ENCODE measurements at places on chromosomes 7 and 10. TPM values are rescaled to one million over a fixed set of nuclear protein-coding genes. Genes with fewer than 3 reads are reported as not detected.

DNA sequence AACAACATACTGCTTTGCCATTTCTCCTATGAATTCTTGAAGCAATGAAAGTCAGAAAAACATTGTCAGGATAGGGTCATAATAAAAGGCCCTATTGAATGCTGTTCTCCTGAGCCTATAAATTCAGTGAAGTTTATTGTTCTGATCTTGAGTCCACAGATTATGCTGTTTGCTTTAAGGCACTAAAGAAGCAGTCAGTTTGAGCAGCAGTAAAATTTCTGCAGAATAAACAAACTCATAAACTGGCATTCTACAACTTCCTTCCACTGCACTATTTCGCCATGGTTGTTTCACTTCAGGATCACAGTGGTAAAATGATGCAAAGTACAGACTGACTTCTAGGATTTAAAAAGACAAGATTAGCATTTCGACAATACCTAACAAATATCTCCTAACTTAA, 503.2 kb downstream of the SH2D4B start:
- no peak overlapping the region for H3K4me3 ChIP-seq
- no peaks in the 10 kb centered on the region for H3K36me3 ChIP-seq
- H3K4me1 ChIP-seq, result no peaks in the 10 kb centered on the region
- no peak overlapping the region for H3K27ac ChIP-seq
- H3K27me3 ChIP-seq, result no peaks in the 10 kb centered on the region
- no peak for DNase-seq

DNA sequence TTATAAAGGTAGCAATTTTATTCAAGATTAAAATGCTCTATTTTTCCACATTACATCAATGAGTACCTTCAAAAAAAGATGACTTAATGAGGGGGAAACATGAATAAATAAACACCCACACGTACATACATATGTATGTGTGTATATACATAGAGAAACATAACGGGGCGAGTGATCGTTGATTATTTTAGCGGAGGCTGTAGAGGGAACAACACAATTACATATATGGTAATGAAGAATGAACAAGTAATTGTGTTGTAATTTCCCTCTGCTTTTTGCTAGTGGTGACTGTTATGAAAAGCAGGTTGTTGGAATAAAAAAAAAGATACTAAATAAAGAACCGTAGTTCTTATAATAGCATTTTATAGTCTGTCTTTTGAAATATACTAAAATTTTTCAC, 63.2 kb downstream of the CACNB2 start:
- H3K27me3 ChIP-seq, result peaks cover 44% of the 10 kb centered on the region
- no peaks in the 10 kb centered on the region for H3K4me1 ChIP-seq
- no peaks in the 10 kb centered on the region for H3K36me3 ChIP-seq
- H3K27ac ChIP-seq, result no peak overlapping the region
- no peak overlapping the region for H3K4me3 ChIP-seq
- DNase-seq, result no peak

Gene MSMB
- not detected for total RNA-seq

Gene KCND2
- total RNA-seq, result not detected

Gene DLX5
- total RNA-seq, result 0.77 TPM
